ENCODE measurements at places on chromosomes 7 and 10.
A peak's percentile ranks its signal among the peaks of the same experiment; 100 is the strongest.

DNA sequence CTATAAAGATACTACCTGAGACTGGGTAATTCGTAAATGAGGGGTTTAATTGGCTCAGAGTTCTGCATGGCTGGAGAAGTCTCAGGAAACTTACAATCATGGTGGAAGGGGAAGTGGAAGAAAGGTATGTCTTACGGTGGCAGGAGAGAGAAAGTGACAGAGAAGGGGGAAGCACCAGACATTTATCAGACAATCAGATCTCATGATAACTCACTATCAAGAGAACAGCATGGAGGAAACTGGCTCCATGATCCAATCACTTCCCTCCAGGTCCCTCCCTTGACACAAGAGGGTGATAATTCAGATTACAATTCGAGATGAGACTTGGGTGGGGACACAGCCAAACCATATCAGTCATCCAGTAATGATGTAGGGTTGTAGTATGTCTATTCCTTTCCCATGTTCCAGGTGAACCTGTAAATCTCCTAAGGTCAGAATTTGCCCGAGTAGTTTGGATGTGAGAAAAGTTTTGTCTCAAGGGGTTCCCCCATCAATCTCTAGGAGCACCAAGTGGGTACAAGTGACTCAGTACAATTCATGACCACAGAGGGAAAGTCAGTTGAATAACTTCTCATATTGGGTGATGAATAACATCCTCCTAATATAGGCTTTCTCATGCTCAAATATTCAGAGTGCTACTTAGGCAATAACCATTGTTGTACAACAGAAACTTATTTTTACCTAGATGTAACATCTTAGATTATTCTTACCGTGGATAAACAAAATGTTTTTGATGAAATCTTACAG is 39.7 kb upstream of the MTPN start:
- no peak for DNase-seq

- DNase-seq = no peak
Observed at GRCh38 chr10:43570971-43571370, 3.4 kb downstream of the ZNF239 start.

GRCh38 chr10:10860455-10860976 is 157.2 kb upstream of the CELF2 start:
- DNase-seq = no peak

DNA sequence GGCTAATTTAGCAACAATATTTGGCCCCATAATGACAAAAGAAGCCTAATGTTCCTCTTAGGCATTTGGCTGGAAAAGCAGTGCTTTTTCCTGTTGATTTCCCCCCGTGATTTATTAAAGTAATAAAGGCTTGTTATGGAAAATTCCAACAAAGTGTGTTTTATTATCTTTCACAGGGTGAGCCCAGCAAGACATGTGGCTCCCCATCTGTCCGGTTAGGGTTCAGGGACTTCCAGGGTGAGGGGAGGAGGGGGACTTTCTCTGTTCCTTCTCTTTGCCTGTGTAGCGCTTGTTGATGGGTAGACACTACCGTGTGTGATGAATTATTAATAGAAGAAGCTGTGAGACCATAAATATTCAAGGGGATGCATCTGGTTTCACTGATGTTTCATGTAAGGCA is 39.0 kb downstream of the HTR5A start:
- no peak for DNase-seq

GRCh38 chr10:30782537-30783461 is 153.2 kb upstream of the LYZL2 start:
- no peak for DNase-seq

- no peak for DNase-seq
Observed at GRCh38 chr10:14552015-14552414, 221.3 kb upstream of the FRMD4A start.

GRCh38 chr10:3400348-3400747 is 227.8 kb upstream of the PITRM1 start:
- no peak for DNase-seq

DNA sequence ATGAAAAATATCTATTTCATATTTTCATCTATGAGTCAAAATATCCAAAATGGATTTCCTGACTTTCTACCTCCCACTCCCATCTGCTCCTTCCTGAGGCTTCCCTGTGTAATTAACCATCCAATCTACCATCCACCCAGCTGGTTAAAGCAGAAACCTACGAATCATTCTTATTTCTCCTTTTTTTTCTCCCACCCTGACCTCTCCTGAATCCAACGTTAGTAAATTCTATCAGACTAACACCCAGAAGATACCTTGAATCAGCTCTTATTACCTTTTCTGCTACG is 3.7 kb upstream of the LIPF start:
- no peak for DNase-seq

DNA sequence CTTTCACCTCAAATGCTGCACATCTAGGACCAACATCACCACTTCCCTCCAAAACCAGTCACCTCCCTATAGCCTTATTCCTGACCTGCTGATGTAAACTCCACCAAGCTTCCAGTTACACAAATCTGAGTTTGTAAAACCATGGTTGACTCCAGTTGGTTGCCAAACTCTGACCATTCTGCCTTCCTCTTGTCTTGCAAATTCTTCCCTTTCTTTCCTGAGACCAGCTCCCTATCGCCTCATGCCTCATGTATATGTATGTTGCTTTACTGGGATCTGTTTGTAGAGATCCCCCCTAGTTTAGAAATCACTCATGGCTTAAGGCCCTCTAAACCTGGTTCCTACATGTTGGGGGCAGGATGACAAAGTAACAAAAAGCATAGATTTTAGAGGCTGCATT is 31.3 kb downstream of the PAX2 start:
- no peak for DNase-seq

DNA sequence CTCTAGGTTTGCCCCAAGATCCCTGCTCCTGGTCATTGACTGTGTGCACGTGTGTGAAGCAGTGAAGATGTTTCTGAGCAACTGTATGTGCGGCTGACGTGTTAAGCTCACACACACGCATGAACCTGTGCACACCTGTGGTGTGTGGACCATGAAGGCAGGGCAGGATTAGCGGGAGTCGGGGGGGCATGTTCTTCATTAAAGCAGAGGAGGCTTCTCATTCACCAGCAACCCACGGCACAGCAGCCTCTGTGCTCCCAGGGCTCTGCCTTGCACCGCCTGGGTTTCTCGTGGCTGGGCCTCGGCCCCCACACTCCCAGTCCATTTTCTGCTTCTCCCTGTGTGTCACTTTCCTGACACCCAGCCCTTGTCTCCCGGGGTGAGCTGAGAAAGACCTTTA is 824 bp upstream of the TACR2 start:
- no peak for DNase-seq

DNA sequence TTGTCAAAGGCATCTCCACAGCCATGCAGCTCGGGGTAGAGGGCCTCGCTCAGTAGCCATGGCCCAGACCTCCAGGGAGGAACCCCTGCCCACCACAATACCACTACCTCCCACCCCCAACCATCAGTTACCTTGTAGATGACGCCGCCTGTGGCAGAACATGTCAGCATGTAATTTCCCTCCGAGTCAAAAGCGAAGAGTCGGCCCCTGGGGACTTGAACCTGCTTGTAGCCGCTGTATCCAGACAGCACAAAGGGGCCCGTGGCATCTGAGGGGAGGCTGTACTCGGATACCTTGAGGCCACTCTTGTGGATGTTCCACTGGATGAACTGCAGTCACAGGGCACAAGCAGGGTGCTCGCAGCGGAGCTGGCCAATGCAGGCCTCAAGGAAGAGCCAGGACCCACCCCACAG is 16.3 kb upstream of the CYREN start:
- DNase-seq = peak; percentile 38

DNA sequence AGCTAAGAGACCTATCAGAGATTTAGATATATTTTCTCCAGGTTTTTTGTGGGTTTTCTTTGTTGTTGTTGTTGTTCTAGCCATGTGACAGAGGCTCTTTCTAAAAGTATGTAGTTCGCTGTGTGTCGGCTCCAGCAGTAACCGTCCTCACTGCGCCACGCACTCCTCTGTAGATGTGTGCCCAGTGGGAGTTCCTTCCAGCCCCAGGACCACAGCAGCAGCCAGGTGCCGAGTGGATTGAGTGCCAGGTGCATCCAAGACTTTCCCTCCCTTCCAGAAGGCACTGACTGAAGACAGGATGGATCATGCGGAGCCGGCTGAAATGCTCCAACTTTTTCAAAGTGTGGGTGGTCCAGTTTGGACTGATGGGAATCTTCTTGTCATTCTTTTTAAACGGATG is 31.8 kb downstream of the WDR86 start:
- no peak for DNase-seq

DNA sequence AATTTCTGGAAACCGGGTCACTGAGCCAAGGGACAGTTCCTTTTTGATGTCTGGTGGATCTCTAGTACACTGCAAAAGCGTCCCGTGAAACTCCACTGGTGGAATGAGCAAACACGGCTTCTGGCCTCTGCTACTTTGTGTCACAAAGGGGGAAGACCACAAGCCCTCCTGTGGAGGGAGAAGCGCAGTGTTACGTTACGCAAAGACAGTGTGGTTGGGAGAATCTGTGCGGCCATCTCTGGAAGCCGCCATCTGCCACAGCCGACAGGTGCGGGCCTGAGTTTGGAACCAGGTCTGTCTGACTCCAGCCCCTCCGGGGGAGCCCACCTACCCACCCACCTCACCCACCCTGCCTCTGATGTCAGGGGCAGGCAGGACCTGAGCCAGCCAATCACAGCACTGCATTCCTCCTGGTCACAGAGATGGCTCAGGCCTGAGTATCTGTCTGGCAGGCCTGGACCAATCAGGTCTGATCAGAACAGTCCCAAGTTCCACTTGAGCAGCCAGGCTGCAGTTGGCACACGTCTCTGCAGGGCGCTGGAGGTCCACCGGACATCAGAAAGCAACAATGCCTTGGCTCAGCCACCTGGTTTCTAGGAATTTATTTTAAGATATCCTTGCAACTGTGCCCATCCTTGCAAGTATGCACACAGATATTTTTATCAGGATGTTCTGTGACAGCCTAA is 3.0 kb upstream of the CYP2W1 start:
- DNase-seq = no peak

- DNase-seq = peak; percentile 77
Observed at GRCh38 chr10:124614003-124614659, 130.0 kb downstream of the FAM53B start.

DNA sequence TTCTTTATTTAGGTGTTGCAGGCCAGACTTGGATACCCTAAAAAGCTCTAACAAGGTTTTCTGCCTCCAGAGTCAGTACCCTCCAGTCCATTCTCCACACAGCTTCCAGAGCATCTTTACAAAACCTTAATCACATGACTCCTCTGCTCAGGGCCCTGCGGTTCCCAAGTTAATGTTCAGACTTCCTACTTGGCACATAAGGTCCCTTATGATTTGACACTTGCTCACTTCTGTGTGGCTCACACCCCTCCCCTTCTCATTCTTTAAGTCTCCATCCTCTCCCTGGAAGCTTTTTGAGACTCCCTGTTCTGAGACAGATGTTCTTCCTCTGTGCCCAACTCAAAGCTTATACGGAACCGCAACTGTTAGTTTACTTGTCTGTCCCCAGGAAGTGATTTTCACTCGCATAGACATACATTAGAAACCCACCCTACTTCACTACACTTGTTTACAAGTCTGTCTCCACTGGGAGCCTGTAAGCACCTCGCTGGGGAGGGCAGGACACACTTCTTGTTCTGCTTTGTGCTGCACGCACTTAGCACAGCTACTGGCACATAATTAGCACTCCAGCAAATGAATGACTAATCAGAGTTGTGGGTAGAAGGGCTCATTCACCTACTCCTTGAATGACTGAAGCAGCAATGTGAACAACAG is 154.3 kb upstream of the LAMB4 start:
- DNase-seq = no peak

GRCh38 chr7:98024075-98024474 is 34.1 kb upstream of the OCM2 start:
- no peak for DNase-seq

DNA sequence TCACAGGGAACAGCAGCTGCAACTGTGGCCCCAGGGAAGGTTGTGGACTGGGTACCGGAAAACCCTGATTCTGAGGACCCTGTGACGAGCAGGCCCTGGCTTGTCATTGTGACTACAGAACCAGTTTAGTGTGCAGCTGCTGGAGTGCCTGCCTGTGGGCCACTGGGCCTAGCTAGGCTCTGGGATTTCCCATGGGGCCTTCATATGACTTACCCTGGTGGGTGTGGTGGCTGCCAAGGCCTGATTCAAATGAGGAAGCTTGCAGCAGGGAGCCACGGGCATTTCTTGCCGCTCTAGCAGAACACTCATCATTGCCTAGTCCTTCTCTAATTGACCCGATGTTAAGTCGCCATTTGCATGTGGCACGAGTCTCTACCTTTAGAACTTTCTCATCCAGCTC is 14.7 kb upstream of the CAMK2G start:
- DNase-seq = peak; percentile 46

- DNase-seq = no peak
Observed at GRCh38 chr7:55474944-55475854, 97.1 kb downstream of the VOPP1 start.

GRCh38 chr10:112187527-112187926 is 4.0 kb upstream of the GPAM start:
- DNase-seq = no peak

DNA sequence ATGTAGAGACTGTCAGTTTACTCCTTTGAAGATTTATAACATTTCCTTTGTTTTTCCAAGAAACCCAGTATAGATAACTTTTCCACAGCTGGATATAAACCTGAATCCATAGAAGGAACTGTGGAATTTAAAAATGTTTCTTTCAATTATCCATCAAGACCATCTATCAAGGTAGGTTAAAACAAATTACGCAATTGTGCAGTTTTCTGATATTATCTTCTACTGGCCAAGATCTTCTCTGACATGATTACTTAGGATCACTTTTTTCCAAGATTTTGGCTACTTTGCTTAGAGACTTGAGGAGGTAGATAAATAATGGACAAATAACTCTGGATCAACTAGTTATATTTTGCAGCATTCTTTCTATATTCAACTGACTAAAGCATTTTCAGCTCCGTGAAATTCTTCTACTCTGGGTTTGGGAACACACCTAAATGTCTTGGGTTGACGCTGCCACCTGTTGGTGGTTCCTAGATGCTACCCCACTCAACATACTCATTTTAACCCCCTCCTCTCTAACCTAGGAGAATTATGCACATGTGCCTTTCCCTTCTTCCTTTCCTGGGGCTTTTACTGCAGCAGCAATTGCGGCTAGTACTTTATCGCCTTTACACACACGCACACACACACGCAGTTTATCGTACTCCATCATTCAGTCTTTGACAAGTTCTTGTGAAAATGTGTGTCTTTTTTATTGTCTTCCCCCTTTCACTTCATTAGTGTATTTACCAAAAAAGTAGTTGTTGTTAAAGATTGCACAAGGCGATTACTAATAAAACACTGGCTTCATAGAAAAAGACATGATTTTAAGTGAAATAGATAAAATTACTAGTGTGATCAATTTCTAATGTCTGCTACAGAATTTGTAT is 32.7 kb downstream of the ABCB5 start:
- no peak for DNase-seq

- no peak for DNase-seq
Observed at GRCh38 chr7:21547501-21547900, 4.7 kb downstream of the DNAH11 start.

GRCh38 chr10:120732643-120733313 is 118.4 kb upstream of the WDR11 start:
- DNase-seq = no peak

GRCh38 chr10:128277267-128277840 is 151.1 kb upstream of the MKI67 start:
- DNase-seq = no peak
